ENCODE measurements at places on chromosomes 7 and 10.

GRCh38 chr10:124704428-124705380, 39.5 kb downstream of the FAM53B start:
- peaks cover 85% of the 10 kb centered on the region for H3K4me1 ChIP-seq
- peak overlapping the region; percentile 80 for H3K4me3 ChIP-seq
- DNase-seq, result no peak

GRCh38 chr10:77631241-77631640, 6.4 kb downstream of the KCNMA1 start:
- no peaks in the 10 kb centered on the region for H3K36me3 ChIP-seq
- H3K27ac ChIP-seq, result no peak overlapping the region
- H3K27me3 ChIP-seq, result peaks cover 70% of the 10 kb centered on the region
- no peak for DNase-seq
- H3K4me1 ChIP-seq, result no peaks in the 10 kb centered on the region

- no peak overlapping the region for H3K4me3 ChIP-seq
- DNase-seq, result no peak
- H3K27ac ChIP-seq, result no peak overlapping the region
- H3K36me3 ChIP-seq, result no peaks in the 10 kb centered on the region
- H3K4me1 ChIP-seq, result peaks cover 18% of the 10 kb centered on the region
Observed at GRCh38 chr7:117020591-117020973, 67.3 kb downstream of the ST7 start.

DNA sequence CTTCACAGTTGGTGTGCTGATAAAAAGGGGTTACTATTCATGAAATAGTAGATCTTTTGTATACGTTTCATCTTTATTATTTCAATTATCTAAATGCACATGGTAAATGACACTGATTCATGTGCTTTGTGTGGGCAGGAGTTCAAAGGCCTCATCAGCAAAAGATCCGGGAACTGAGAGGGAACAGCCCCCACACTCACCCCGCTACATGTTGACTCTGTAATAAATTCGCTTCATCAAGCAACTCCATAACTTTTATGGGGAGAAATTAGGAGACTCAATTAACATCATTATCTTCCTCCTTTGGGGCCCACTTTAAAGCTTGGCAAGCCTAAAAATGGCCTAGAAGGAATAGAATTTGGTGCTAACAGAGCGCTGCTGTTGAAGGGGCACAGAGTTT, 250.7 kb upstream of the BMPER start:
- H3K27me3 ChIP-seq, result no peaks in the 10 kb centered on the region
- H3K4me3 ChIP-seq, result no peak overlapping the region
- no peak overlapping the region for H3K27ac ChIP-seq
- no peak for DNase-seq
- H3K4me1 ChIP-seq, result no peaks in the 10 kb centered on the region

GRCh38 chr7:95922191-95922590, 149.8 kb downstream of the DYNC1I1 start:
- peaks cover 2% of the 10 kb centered on the region for H3K4me1 ChIP-seq
- DNase-seq, result no peak
- H3K36me3 ChIP-seq, result no peaks in the 10 kb centered on the region
- H3K27me3 ChIP-seq, result peaks cover 25% of the 10 kb centered on the region
- no peak overlapping the region for H3K27ac ChIP-seq

Data from T-helper 17 cell (primary cell).